ENCODE measurements at places on chromosomes 1 and 21.
A peak's percentile ranks its signal among the peaks of the same experiment; 100 is the strongest.

- DNase-seq, result peak; percentile 51
These were observed 110.7 kb downstream of the SLC25A24 start for GRCh38 chr1:108089477-108089876.

DNA sequence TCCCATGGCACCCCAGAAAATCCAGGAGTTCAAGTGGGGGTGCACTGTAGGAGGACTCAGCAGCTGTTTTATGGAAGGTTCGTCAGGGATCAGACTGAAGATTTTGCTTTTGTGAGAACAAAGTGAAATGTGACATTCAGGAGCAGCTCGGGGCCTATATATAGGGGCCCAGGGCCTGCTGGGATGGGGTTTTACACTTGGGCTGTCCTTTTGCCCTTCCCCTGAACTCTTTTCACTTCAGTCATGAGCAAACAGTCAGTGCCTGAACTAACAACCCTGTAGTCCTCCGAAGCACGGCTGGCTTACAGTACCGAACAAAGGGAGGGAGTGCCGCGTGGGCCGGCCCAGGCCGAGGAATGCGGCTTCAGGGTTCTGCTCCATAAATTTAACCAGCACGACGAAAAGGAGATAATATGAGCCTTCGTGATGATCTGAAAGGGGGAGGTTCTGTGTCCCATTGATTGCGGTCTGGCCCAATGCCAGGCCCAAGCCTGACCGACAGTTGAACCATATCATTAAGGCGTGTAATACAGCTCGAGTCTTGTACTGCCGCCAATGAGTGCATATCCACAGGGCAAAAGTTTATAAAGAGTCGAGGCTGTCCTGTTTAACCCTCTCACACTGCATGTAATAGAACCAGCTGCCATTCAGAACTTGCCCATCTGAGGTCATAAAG, 139.9 kb downstream of the DHRS3 start:
- peak; percentile 97 for DNase-seq

- DNase-seq, result peak; percentile 96
These were observed 377.8 kb downstream of the USH2A start for GRCh38 chr1:216045400-216045799.

- DNase-seq, result no peak
These were observed 959.0 kb downstream of the PLA2G4A start for GRCh38 chr1:187787736-187788135.

DNA sequence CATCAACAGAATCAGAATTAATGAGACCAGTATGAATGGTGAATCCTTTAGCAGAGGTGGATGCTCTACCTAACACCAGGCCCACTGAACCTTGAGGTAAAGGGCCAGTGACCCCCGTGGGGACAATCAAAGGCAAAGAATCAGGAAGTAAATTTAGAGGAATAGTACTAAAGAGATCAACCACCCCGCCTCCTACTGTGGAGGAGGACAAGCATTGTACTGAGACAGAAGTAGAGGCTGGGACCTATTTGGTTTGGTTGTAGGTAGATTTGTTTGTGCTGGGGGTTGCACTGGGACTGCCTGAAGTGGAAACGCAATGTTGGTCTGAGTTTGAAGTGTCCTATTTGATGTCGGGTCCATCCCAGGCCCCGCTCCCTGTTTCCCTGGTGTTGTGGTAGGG, 9.5 kb downstream of the CD48 start:
- DNase-seq, result no peak

- DNase-seq, result no peak
These were observed 7.4 kb downstream of the LRRC53 start for GRCh38 chr1:74504933-74505512.

GRCh38 chr1:206839857-206840256, 25.6 kb upstream of the IL20 start:
- no peak for DNase-seq

DNA sequence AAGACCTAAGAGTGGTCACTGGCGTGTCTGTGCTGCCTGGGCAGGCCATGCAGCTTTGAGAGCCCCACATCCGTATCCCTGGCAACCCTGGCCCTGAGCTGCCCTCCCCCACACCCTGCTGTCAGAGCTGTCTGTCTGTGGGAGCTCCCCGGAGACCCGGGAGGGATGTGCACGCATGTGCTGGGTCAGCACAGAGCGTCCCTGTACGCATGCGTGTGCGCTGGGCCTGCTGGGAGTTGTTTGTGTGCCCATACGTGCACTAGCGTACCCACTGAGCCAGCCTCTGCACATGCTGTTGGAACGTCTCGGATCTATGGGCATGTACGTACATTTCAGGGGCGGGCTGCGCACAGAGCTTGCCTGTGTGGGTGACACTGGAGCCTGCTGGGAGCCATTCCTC, 89.3 kb downstream of the EPHB2 start:
- DNase-seq, result no peak

DNA sequence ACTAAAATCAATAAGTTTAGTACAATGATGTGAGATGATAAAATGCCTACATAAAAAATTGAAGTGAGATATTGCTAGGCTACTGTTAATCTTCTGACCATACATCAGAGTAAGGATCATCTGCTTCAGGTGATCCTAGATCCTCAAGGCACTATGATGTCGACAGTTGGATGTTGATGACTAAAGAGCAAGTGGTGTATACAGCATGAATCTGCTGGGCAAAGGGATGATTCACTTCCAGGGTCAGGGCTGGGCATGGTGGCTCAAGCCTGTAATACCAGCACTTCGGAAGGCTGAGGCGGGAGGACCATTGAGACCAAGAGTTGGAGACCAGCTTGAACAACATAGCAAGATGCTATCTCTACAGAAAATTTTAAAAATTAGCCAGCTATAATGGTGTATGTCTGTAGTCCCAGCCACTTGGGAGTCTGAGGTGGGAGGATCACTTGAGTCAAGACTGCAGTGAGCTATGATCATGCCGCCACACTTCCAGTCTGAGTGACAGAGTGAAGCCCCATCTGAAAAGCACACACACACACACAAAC, 24.6 kb downstream of the NUF2 start:
- no peak for DNase-seq

All from stromal cell of bone marrow (primary cell).